GM23338 (cell line): ENCODE measurements at places on chromosomes 7 and 10.

DNA sequence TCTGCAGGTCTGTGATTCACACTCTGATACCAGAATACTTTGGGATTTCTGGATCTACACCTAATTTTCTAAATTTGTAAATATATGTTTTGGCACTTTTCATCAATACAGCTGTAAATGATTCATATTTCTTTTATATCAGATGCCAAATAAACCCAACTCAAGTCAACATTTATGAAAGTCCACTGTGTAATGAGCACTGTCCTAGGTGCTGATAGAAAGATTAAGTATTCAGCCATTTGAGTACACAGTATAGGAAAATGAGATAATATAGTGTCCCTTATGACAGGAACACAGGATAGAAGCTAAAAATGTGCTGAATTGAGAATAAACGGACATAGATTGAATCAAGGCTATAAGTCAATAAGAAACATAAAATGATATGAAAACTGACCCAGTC lies 6.4 kb downstream of the ANXA7 start:
- no peaks in the 10 kb centered on the region for H3K27me3 ChIP-seq
- peaks cover 10% of the 10 kb centered on the region for H3K4me1 ChIP-seq
- H3K36me3 ChIP-seq = no peaks in the 10 kb centered on the region
- H3K27ac ChIP-seq = no peak overlapping the region
- DNase-seq = no peak

GRCh38 chr7:91411060-91411459 lies 146.8 kb downstream of the FZD1 start:
- H3K4me3 ChIP-seq = no peak overlapping the region
- H3K27me3 ChIP-seq = no peaks in the 10 kb centered on the region
- H3K36me3 ChIP-seq = no peaks in the 10 kb centered on the region
- peak; percentile 48 for DNase-seq

DNA sequence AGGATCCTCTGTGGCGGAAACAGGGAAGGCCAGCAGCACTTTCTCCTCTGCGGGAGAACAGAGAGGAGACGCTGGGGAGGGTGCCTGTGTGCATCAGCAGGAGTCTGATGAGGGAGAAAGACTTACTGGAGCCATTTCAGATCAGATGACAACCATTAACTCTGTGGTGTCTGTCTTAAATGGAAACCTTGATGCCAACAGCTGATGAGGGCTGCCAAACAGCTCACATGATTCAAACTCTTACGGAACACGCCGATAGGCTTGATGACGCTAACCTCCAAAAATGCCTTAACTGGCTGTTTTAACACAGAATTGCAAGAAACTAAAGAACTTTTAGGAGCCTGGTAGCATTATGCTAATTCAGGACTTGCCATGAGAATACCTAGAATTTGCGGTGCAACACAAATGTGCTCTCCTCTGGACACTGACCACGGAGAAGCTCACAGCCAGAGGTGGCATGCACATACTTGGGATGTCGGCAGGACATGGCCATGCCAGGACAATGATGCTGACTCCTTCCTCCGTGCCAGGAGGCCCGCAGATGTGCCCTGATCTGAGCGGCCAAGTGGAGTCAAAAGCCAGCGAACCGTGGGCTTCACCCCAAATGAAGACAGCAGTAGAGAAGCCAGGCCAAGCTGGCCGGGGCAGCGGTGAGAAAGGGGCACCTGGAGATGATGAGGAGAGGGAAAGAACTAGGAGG lies 154.9 kb downstream of the ZMYND11 start:
- DNase-seq = no peak
- H3K4me3 ChIP-seq = no peak overlapping the region
- no peaks in the 10 kb centered on the region for H3K36me3 ChIP-seq
- no peaks in the 10 kb centered on the region for H3K4me1 ChIP-seq
- no peaks in the 10 kb centered on the region for H3K27me3 ChIP-seq

- peaks cover 3% of the 10 kb centered on the region; the same call in 1 of the 2 replicates for H3K4me1 ChIP-seq
- H3K27me3 ChIP-seq = no peaks in the 10 kb centered on the region
- H3K36me3 ChIP-seq = no peaks in the 10 kb centered on the region
- no peak overlapping the region for H3K27ac ChIP-seq
- no peak overlapping the region for H3K4me3 ChIP-seq
Observed at GRCh38 chr10:102616066-102616770, 28.1 kb upstream of the TRIM8 start.

- no peak overlapping the region for H3K27ac ChIP-seq
- H3K36me3 ChIP-seq = peaks cover 18% of the 10 kb centered on the region
- DNase-seq = no peak
- H3K27me3 ChIP-seq = no peaks in the 10 kb centered on the region
- no peak overlapping the region for H3K4me3 ChIP-seq
Observed at GRCh38 chr10:37236093-37236492, 110.7 kb downstream of the ANKRD30A start.

DNA sequence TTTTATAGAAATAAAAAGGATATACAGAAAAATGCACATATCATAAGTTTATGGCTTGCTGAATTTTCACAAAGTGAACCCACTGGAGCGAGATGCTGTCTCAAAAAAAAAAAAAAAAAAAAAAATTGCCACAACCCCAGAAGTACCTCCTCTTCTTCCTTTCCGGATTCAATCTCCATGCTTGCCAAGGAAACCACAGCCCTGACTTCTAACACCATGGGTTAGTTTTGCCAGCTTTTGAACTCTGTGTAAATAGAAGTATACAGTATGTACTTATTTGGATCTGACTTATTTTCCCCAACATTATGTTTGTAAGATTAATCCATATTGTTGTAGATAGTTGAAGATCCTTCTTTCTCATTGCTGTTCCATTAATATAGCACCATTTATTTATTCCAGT lies 40.0 kb downstream of the FANK1 start:
- no peak overlapping the region for H3K4me3 ChIP-seq
- no peaks in the 10 kb centered on the region for H3K36me3 ChIP-seq
- H3K27ac ChIP-seq = no peak overlapping the region
- H3K4me1 ChIP-seq = no peaks in the 10 kb centered on the region

GRCh38 chr10:2798336-2799022 lies 268.9 kb upstream of the PFKP start:
- no peaks in the 10 kb centered on the region for H3K27me3 ChIP-seq
- no peak overlapping the region for H3K27ac ChIP-seq
- H3K4me1 ChIP-seq = peaks cover 14% of the 10 kb centered on the region
- no peaks in the 10 kb centered on the region for H3K36me3 ChIP-seq
- no peak overlapping the region for H3K4me3 ChIP-seq
- DNase-seq = peak; percentile 42
